ENCODE measurements at places on chromosomes 4 and X. TPM values are rescaled to one million over a fixed set of nuclear protein-coding genes. Genes with fewer than 3 reads are reported as not detected.

FGD1 gene
- 11.0 TPM for total RNA-seq

TNIP3 gene
- total RNA-seq, result 0.32 TPM

COL4A6 gene
- 0.32 TPM for total RNA-seq

GAGE13 gene
- total RNA-seq, result not detected

MFSD8 gene
- total RNA-seq, result 28.1 TPM

FGF13 gene
- total RNA-seq, result not detected

NSG1 gene
- total RNA-seq, result 0.86 TPM

ZNF711 gene
- total RNA-seq, result 0.86 TPM

DMD gene
- total RNA-seq, result 29.0 TPM

NAP1L3 gene
- 5.5 TPM for total RNA-seq

PNMA3 gene
- under 0.01 TPM for total RNA-seq

GYG2 gene
- 3.9 TPM for total RNA-seq

IL13RA2 gene
- 2.3 TPM for total RNA-seq

NKAP gene
- 3.9 TPM for total RNA-seq

ADAD1 gene
- not detected for total RNA-seq

PIM2 gene
- total RNA-seq, result 12.5 TPM

MAD2L1 gene
- 13.5 TPM for total RNA-seq

ADH7 gene
- not detected for total RNA-seq

GPR173 gene
- total RNA-seq, result 3.9 TPM

FATE1 gene
- not detected for total RNA-seq

IL1RAPL1 gene
- 1.3 TPM for total RNA-seq

CPE gene
- total RNA-seq, result 3.5 TPM

MAGEB17 gene
- not detected for total RNA-seq

S100P gene
- total RNA-seq, result not detected

VCX2 gene
- not detected for total RNA-seq

TMEM156 gene
- under 0.01 TPM for total RNA-seq

ERAS gene
- not detected for total RNA-seq

SSX4B gene
- not detected for total RNA-seq

PDGFC gene
- total RNA-seq, result 145 TPM

FRAS1 gene
- 1.3 TPM for total RNA-seq

MBTPS2 gene
- total RNA-seq, result 11.2 TPM

NEIL3 gene
- total RNA-seq, result 8.1 TPM

TENM3 gene
- total RNA-seq, result 26.4 TPM

SPANXC gene
- total RNA-seq, result not detected

TRO gene
- total RNA-seq, result 17.1 TPM

BMPR1B gene
- 2.3 TPM for total RNA-seq

PAGE5 gene
- total RNA-seq, result not detected

CD38 gene
- total RNA-seq, result under 0.01 TPM

FGFBP1 gene
- not detected for total RNA-seq

XPNPEP2 gene
- total RNA-seq, result not detected

SOX3 gene
- not detected for total RNA-seq

ARMCX2 gene
- 76.4 TPM for total RNA-seq

ATP10D gene
- 58.3 TPM for total RNA-seq

STOX2 gene
- total RNA-seq, result 0.97 TPM

OTUD6A gene
- not detected for total RNA-seq

DMRTC1B gene
- not detected for total RNA-seq

DRD5 gene
- not detected for total RNA-seq

GLRA3 gene
- total RNA-seq, result not detected

PIN4 gene
- total RNA-seq, result 6.9 TPM

GPRASP1 gene
- 2.6 TPM for total RNA-seq

ADH1A gene
- total RNA-seq, result not detected

PORCN gene
- total RNA-seq, result 8.4 TPM

PAGE1 gene
- not detected for total RNA-seq

RTL5 gene
- total RNA-seq, result 1.3 TPM

SMAD1 gene
- 33.8 TPM for total RNA-seq

GAGE1 gene
- total RNA-seq, result not detected

CYLC1 gene
- total RNA-seq, result not detected

All from fibroblast of villous mesenchyme (primary cell).